ENCODE measurements at places on chromosomes 13 and 19.

- no peak for DNase-seq
Measured at GRCh38 chr19:50797781-50798658, 7.8 kb downstream of the ACP4 start.

GRCh38 chr13:44089452-44089851 is 209.7 kb downstream of the LACC1 start:
- DNase-seq = peak; percentile 61

- peak; percentile 46 for DNase-seq
Measured at GRCh38 chr13:97329331-97329730, 104.6 kb upstream of the RAP2A start.

GRCh38 chr19:3760871-3761361 is 576 bp downstream of the APBA3 start:
- peak; percentile 27 for DNase-seq

- no peak for DNase-seq
Measured at GRCh38 chr13:97724450-97724849, 229.0 kb upstream of the IPO5 start.

- peak; percentile 90 for DNase-seq
Measured at GRCh38 chr19:53196777-53197396, 3.7 kb upstream of the ZNF665 start.

GRCh38 chr19:38731654-38732301 is 12.5 kb downstream of the CAPN12 start:
- no peak for DNase-seq
